ENCODE measurements at places on chromosomes 11 and 22. TPM values are rescaled to one million over a fixed set of nuclear protein-coding genes. Genes with fewer than 3 reads are reported as not detected.
A peak's percentile ranks its signal among the peaks of the same experiment; 100 is the strongest.

- no peak for DNase-seq
Observed at GRCh38 chr11:10728789-10729472, 22.1 kb upstream of the CTR9 start.

Gene TECTA
- 0.76 TPM for total RNA-seq

DNA sequence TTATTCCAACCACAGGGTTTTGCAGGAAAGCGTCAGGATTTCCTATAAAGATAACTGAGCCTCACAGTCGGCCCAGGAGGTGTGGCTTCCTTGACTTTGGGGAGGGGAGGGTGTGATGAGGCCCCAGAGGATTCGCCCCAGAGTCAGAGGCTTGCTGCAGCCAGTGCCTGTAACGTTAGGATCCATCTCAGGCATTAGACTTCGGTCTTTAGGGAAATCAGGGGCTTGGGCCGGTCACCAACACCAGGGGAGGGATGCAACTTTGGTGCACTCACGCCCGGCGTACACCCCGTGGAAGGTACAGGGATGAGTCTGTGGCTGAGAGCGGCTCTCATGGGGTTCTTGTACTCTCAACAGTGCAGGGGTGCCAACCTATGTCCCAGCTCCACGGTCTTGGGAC lies 5.7 kb upstream of the ANO1 start:
- peak; percentile 31 for DNase-seq

Gene SESN3
- 205 TPM for total RNA-seq

GRCh38 chr11:79544361-79544760 lies 103.5 kb upstream of the TENM4 start:
- DNase-seq, result no peak

DNA sequence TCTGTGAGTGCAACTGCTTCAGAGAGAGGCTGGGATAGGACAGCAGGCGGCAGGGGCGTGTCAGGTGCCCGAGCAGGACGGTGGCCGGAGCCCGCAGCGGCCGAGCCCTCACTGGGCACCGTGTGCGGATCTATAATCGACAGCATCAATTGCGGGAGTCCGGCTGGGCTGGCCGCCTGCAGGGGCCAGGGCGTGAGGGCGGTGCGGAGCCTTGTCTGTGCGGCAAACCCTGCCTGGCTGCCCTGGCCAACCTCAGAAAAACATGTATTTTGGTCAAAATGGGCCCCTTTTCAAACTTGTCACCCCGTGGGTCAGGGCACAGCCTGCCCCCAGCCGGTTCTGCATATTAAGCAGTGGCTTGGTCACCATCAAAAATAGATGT lies 91.3 kb upstream of the KCNQ1OT1 start:
- DNase-seq, result peak; percentile 58

DNA sequence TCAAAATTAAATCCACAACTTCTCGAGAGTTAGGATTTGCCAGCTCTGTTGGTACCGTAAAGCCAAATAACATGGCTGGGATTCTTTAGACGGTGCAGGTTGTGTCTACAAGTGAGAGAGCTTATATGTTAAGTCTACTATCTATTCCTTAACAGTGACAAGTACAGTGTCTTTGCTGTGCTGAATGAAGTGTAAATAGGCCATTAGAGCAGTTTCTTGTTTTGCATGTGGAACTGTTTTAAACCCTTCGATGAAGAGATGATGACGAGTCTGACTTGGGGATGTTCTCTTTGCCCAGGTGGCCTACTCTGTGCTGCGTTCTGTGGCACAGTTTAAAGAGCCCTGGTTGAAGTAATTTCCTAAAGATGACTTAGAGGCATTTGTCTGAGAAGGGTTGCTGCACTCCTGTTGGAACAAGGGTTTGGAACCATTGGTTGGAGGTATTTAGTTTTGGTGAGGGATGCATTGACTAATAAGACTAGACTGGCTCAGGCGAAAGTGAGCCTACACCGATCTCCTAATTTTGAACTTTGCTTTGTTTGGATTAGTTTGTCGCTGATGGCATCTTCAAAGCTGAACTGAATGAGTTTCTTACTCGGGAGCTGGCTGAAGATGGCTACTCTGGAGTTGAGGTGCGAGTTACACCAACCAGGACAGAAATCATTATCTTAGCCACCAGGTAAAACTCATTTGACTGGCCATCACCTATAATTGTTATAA lies 988 bp downstream of the RPS3 start:
- DNase-seq, result no peak

Gene TMPRSS4
- not detected for total RNA-seq

GRCh38 chr11:44590769-44591168 lies 25.3 kb downstream of the CD82 start:
- no peak for DNase-seq

GRCh38 chr11:132576706-132577105 lies 955.6 kb downstream of the OPCML start:
- no peak for DNase-seq

DNA sequence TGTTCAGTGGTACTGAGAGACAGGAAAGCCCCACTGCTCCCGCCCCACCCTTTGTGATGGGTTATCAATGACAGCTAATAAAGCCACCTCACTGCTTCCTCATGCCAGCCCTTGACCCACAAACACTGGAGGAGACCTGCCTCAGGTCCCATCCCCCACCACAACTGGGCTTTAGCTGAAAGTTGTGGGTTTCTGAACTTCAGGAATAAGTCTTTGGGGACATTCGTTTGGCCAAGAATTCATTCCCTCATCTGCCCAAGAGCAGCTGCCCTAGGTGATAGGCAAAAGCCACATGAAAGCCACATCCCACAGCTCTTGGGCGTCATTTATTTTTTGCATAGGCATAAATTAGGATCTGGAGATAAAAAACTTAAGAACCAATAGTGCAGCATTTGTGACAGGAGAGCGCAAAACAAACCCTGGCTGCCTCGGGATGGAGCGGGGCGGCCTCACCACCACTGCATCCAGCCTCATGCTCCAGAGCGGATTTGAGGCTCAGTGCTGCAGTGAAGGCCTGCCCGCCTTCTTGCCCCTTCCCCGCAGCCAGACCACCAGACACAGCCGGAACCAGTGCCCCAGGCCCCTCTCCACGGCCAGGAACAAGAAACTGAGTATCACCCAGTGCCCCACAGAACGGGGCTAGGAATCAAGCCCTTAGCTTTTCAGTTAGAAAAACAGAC lies 21.2 kb downstream of the SUN2 start:
- DNase-seq, result no peak

GRCh38 chr11:87431392-87431791 lies 393.7 kb downstream of the TMEM135 start:
- DNase-seq, result no peak

GRCh38 chr11:64223001-64223651 lies 2.9 kb downstream of the TRPT1 start:
- no peak for DNase-seq

GRCh38 chr11:91199866-91200265 lies 977.0 kb upstream of the CHORDC1 start:
- no peak for DNase-seq

GRCh38 chr11:46238078-46238966 lies 39.1 kb upstream of the CREB3L1 start:
- peak; percentile 85 for DNase-seq
